ENCODE measurements at places on chromosomes 7 and 10.

- no peak for DNase-seq
Observed at GRCh38 chr10:22658745-22659410, 55.5 kb downstream of the PIP4K2A start.

DNA sequence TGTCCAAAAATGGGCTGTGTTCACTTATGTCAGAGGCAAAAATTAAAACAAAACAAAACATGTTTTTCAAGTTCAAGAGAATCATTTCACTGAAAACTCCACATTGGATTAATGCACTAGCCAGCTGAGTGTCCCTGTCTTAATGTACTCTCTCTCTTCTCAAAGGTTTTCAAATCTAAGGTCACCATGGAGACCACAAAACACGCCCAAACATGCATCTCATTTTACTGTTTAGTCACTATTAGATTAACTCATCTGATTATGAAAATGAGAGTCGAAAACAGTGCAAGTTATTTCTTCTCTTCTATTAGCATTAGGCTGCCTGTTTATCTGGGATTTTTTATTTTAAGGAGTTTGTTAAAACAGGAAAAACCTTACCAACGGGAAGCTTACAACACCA, 70.8 kb upstream of the ASAH2 start:
- DNase-seq, result peak; percentile 7

DNA sequence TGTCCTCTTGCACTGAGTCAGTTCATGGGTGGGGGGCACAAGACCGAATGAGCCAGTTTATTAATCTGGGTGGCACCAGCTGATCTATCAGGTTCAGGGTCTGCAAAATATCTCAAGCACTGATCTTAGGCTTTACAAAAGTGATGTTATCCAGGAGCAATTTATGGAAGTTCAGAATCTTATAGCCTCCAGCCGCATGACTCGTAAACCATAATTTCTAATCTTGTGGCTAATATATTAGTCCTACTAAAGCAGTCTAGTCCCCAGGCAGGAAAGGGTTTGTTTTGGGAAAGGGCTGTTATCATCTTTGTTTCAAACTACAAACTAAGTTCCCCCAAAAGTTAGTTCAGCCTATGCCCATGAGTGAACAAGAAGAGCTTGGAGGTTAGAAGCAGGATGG, 33.9 kb downstream of the AKR1C8 start:
- DNase-seq, result no peak

DNA sequence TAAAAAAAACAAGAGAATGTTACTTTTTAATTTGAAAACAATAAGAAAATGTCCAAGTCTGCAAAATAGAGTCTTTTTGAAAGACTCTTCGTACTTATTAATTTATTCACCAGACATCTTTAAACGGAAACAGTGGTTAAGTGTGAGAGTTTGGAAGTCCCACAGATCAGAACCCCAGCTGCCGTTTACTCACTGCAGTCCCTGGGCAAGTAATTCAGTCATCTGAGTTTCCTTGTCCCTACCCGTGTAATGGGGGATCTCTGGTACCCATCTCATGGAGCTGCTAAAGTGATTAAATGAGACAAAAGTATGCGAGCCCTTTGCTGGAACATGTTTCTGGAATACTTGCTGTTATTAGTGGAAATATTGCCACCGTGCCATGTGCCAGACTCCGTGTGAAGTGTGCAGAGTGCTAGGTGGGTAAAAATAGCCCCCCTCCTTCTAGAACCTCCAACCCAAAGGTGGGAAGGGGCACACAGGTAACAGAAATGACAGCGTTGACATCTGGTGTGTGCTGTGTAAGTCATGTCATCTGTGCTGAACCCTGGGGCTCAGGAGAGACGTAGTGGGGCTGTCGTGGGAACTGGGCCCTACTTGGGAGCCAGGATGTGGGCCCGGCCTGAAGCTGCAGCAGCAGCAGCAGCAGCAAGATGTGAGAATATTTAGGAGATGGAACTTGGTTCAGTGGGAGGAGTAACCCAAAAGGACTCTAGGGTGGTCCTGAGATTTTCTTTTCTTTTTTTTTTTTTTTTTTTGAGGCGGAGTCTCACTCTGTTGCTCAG, 140.5 kb downstream of the CUX1 start:
- DNase-seq, result no peak

- no peak for DNase-seq
Observed at GRCh38 chr10:127048630-127049029, 143.4 kb downstream of the DOCK1 start.

GRCh38 chr7:143504937-143505297, 27.2 kb downstream of the TAS2R41 start:
- no peak for DNase-seq

GRCh38 chr10:14953424-14954000, 384 bp downstream of the DCLRE1C start:
- DNase-seq, result no peak

DNA sequence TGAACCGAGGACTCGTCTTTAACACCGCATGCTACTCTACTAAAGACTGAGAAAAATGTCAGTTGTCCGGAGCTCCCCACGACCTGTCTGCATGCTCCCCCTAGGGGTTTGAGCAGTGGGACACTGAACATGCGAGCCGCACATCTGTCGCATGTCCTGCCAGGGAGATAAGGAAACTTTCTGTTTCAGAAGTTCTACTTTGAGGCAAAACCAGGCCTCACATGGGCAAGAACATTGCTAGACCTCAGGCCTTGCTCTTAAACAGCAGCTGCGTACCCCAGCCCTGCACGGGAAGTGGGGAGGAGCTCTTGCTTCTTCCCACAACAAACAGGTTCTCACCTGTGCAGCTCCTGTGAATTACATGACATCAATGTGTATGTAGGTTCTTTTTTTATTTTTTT, 30.3 kb upstream of the HERPUD2 start:
- DNase-seq, result peak; percentile 97

DNA sequence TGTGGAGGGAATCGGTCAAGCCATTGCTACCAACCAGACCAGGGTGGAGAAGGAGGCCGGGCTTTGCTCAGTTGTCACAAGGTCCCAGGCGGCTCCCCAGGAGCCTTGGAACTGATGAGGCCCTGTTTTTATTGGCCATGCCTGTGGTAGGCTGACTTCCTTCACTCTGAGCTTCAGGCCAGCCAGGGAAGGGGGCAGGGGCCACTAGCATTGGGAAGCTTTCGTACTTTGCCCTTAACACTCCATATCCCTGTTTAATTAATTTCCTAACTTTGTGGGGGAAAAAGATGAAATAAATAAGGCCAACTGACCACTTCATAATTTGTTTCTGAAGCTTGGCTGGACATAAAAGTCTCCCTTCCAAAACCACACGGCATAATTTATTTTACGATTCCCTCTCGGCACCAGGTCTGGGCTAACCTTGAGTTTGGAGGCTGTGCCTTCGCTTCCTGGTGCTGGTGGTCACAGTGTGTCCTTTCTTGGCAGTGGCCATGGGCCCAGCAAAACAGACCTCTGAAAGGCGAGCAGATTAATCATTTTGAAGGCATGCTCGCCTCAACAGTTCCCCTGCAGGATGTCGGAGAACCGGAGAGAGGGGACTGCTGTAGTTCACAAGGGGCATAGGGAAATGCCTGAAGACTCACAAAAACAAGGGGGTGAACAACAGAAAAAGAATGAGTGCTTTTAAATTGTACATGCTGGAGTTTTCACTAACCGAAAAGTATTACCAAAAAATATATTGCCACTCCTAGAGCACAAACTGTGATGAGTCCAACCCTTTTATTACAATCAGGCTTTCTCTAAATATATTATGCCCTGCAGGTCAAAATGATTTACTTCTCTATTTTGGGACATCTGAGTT, 966.0 kb downstream of the LRMDA start:
- no peak for DNase-seq

DNA sequence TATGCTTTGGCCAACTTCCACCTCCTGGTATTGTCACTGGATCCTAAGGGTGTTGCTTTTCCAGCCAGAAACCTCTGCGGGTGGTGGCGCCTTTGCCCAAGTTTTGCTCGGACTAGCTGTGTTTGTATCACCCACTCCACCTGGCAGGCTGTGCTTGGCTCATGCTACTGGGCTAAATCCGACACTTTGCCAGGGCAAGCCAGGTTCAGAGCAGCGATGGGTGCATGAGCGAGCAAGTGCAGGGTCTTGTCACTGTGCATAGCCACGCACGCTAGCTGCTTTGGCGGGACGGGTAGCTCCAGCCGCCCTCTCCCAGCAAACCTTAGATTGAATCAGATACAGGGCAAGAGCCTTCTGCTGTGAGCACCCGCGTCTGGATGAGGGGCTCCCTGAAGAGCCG, 737.5 kb downstream of the PCDH15 start:
- DNase-seq, result no peak

GRCh38 chr10:32207544-32207943, 139.4 kb downstream of the EPC1 start:
- peak; percentile 72 for DNase-seq

DNA sequence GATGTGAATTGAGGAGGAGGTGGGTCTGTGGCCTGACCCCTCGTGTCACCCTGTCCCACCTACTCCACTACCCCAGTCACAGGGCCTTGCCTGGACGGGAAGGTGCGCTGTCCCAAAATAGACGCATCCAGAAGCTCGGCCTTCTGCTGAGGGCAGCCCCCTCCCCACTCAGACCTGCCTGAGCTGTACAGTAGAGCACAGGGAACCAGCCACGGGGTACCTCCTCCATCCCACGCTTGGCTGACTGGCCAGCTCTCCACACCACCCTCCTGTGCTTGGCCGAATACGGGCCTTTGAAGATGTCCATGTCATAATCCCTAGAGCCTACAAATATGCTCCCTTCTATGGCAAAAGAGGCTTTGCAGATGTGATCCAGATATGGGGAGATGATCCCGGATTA, 88.3 kb downstream of the CHST15 start:
- no peak for DNase-seq

- DNase-seq, result no peak
Observed at GRCh38 chr7:92723943-92724342, 112.4 kb downstream of the CDK6 start.

- DNase-seq, result no peak
Observed at GRCh38 chr7:120931243-120931642, 19.3 kb upstream of the ING3 start.

GRCh38 chr7:140349144-140349771, 49.1 kb downstream of the SLC37A3 start:
- no peak for DNase-seq

- no peak for DNase-seq
Observed at GRCh38 chr7:130288829-130289228, 4.1 kb upstream of the CPA4 start.

GRCh38 chr7:84137812-84138211, 56.8 kb downstream of the SEMA3A start:
- no peak for DNase-seq

DNA sequence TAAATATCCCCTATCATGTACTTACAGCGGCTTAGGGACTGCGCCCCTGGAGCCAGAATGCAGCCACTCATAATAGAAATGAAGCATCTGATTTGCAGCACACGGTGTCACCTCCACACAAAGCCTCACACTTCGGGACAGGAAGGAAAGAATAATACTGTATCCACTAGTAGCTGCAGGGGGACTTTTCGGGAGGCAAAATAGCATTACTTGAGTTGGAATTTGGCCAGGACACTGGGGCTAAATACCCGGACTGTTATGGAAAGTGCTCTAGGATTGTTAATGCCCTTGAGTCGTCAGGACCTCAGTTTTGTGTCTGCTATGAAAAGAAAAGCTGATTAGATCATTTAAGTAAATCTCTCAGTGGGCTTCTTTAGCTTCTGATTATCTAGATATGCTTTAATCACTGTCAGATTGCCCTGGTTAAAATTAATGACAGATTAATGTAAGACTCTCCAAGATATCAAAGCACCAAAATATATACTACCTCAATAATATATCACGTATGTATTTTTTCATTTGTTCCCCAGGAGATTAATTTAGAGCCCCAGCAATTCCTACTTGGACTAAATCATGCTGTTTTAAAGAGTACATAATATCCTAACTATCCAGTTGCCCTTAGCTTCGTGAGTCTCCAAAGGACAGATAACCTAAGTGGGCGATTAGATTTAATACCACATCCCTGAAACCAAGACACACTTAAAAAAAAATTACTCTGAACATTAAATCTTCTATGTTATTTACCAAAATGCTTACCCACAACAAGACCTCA, 173.0 kb upstream of the NEBL start:
- DNase-seq, result no peak

GRCh38 chr10:94052866-94053791, 59.4 kb downstream of the PLCE1 start:
- DNase-seq, result no peak

DNA sequence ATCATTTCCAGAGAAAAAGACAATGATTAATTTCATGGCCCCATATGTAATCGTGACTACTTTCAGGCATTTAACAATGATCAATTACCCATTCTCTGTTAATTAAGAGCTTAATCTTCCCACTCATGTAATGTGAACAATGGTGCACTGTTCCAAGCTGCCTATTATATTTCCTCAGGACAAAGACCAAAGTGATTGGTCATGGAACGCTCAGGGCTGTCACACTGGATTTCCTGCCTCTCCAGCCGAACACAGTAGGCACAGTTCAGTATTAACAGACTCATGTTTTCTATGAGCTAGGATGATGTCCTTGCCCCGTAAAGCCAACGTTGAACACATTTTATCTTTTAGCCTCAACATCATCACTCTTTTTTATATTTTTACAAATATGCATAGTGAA, 142.7 kb upstream of the FZD8 start:
- DNase-seq, result no peak

DNA sequence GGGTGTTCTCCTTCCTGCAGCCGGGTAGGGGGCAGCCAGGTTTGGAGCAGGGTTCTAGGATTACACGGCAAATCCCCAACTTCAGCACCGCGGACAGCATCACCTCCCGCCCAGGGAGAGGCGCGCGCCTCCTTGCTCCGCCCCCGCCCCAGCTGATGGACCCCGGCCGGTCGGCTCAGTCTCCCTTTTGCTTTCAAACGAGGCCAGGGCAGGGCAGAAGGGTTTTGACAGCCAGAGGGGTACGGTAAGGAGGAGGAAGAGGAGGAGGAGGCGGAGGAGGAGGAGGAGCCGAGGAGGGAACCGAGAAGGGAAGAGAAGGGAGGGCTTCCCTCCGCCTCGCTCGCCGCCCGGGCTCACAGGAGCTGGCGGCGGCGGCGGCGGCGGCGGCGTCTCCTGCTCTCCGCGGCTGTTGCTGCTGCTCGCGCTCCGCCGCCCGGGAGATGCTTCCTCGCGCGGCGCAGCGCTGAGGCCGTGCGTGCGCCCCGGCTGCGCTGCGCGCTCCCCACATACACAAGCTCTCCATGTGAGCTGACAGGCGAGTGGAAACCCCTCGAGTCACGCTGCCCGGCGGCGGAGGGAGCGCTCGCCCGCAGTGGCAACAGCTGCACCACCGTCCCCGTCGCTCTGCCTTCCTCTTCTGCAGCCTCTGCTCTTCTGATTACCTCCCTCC, 615 bp upstream of the CNTNAP2 start:
- peak; percentile 41 for DNase-seq

- DNase-seq, result no peak
Observed at GRCh38 chr10:33674491-33674890, 340.0 kb upstream of the NRP1 start.

Measured in T-helper 2 cell (primary cell).